ENCODE measurements at places on chromosomes 11 and 22. TPM values are rescaled to one million over a fixed set of nuclear protein-coding genes. Genes with fewer than 3 reads are reported as not detected.

The MS4A6E gene
- total RNA-seq: not detected

The CECR2 gene
- total RNA-seq: 6.6 TPM

The IFITM10 gene
- 1.1 TPM for total RNA-seq

The MMP10 gene
- total RNA-seq: not detected

The ART1 gene
- not detected for total RNA-seq

The RDX gene
- total RNA-seq: 39.2 TPM

The KAT5 gene
- 142 TPM for total RNA-seq

DNA sequence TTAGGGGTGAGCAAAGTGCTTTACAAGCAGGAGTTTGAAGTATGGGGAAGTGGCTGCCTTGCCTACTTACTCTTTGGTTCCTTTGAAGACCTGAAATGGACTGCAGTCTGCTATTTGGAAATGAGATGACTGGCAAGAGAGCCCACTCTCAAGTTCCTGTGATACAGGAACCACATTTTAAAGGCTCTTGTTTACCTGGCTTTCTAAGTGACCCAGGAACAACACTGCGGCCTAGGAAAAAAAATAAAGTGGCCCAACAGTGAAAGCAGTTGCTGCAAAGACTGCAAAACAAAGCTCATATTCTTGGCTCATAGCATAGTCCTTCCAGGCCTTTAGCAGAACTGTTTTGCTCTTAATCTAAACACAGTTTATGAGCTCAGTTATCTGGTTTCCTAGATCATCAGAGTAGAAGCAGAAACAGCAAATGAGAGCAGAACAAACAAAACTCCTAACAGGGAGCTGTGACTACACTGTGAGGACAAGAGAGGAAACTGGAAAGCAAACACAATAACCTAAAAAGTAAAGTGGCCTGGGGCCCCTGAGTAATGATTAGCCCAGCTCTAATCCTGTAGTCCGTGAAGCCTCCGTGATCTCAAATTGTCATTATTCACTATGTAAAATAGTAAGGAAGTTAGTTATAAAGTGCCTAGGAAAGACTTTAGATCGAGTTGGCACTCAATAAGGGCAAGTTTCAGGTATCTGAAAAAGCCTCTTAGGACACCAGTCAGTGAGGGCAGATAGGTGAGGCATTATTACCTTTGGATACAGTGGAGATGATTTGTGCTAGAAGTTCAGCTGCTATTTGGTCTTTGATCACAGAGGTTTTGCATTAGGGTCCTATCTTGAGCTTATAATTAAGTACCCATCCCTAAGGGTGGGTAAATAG is 11.5 kb downstream of the CCDC117 start:
- no peak for DNase-seq

- DNase-seq: no peak
Measured at GRCh38 chr11:113237261-113237660, 77.1 kb upstream of the TTC12 start.

DNA sequence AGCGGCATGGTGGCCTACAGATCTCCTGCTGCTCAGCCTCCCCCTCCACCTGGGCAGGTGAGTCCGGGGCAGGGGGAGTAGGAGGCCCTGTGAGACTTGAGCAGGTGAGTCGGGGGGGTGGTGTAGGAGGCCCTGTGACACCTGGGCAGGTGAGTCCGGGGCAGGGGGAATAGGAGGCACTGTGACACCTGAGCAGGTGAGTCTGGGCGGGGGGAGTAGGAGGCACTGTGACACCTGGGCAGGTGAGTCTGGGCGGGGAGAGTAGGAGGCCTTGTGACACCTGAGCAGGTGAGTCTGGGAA is 299.3 kb downstream of the BRD1 start:
- no peak for DNase-seq

DNA sequence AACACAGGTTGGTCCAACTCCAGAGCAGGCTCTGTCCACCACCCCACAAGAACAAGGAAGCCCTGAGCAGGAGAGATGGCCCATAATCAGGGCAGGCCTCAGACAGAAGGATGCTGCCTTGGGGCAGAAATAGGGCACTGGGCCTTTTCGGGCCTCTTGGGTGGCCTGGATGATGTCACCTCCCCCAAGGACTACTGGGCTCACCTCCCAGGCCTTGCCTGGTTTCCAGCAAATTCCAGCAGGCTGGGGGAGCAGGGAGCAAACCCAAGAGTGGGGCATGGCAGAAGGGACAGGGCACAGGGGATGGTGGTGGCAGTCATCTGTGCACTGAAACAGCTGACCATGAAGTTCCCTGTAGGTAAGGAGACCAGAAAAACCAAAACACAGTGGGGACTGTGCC is 5.3 kb upstream of the NAA40 start:
- DNase-seq: no peak

DNA sequence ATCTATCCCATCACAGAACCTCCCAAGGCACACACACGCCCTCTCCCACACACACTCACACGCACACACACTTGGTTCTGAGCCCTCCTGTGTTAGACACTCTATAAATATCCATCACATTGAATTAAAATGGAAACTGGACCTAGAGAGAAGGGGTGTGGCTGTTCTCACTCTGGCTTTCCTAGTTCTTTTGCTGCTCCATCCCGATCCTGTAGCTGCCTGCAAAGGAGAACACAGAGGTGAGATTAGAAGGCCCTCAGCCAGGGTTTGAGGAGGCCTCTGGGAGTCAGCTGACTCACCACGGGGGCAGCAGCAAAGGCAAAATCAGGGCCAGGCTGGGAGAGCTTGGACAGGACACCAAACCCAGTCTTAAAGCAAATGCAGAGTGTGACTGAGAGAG is 192.3 kb upstream of the CADM1 start:
- no peak for DNase-seq

DNA sequence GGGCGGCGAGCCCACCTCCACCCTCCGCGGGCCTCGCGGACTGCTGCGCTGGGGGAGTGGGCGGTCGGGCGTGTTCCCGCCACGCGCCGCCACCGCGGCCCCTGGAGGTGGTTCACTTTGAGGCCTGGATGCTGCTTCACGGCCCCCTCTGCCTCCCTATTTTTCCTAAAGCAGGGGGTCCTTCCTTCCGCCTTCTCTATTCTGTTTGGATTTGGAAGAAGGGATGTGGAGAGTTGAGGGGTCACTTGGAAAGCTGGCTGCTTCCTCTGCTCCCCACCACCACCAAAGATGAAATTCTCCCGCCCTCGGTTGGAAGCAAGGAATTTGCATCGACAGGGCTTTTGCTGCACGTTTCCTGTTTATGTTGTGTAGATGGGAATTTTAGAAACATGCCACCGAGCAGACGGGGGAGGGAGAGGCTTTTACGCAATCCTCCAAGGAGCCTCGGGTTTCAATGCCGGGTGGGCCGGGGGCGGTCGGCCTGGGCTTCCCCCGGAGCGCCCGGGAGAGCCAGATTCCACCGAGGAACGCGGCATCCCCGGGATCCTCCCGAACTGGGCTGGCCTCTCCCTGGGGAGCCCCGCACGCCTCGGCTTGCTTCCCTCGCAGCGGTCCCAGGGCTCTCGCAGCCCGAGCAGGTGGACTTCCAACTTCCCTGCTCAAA is 403 bp upstream of the SBF2 start:
- no peak for DNase-seq

DNA sequence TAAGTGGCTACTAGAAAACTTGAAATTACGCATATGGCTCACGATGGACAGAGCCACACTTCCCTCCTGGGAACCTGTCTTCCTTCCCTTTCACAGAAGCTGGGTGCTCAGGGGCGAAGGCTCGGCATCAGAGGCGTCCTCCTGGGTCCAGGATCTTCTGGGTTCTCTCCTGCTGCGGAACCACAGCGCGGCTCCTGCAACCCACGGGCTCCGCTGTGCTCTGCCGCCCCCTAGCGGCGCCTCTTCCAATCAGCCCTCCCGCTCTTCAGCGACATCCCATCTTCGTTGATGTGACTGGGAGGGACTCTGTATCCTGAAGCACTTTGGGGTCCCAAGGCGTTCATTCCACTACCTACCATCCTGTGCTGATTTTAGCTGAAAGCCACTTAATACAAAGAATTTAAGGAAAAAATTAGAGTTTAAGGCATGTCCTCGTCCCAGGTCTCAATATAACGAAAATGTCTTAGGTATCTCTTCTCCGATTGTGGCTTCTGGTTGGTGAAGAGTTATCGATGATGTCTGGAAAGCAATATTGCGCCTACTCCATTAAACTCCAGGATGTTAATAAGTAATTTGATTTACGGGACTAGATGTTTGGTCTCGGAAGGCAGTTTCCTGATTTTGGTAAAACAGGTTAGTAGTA is 14.8 kb upstream of the RPS3 start:
- DNase-seq: peak; percentile 86

DNA sequence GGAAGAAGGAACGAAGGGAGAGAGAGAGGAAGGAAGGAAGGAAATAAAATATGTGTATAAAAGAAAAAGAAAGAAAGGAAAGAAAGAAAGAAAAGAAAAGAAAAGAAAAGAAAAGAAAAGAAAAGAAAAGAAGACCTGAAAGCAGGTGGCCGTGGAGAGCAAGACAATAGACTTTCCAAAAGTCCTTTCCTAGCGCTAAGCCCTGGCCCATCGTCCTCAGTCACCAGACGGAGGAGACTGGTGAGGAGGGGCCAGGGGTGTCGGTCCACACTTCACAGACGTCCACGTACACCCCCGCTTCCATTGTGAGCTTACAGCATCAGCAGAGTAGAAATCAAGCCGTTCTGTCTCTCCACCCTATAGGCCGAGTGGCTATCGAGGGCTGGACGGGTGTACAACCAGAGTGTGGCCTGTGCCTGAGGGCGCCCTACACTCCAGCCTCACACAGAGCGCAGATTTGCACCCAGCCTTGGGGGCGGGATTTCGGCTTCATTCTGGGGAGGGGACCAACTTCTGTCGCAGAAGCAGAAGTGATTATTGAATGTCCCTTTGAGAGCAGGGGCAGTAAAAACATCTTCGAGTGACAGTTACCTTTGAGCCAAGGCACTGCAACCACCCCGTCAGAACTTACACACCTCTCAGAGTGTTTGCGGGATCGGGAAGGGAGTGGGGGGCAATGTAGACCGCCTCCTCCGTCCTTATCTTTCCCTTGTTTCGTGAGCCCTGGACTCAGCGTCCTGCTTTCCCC is 2.0 kb upstream of the BSX start:
- DNase-seq: peak; percentile 15

GRCh38 chr11:8354622-8355415 is 91.1 kb upstream of the LMO1 start:
- DNase-seq: peak; percentile 23

DNA sequence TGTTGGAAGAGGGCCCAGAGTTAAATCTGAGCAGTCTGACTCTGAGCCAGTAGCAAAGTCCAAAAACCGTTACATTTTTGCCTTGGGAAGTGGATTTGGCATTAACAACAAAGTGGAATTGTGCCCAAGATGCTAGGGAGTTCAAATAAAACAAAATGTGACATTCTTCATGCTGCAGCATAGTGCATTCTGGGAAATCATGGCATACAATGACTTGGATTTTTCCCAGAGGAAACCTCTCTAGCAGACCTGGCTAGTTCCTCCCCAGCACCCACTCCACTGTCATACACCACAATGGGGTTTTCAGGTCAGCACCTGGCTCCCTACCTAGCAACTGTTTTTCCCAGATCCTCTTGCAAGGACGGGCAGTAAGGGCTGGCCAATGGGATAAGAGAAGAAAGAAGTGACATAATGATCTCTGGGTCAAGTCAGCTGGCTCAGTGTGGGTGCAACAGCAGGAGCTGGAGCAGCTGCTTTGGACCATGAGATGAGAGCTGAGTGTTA is 24.8 kb upstream of the CYB5R3 start:
- DNase-seq: no peak

DNA sequence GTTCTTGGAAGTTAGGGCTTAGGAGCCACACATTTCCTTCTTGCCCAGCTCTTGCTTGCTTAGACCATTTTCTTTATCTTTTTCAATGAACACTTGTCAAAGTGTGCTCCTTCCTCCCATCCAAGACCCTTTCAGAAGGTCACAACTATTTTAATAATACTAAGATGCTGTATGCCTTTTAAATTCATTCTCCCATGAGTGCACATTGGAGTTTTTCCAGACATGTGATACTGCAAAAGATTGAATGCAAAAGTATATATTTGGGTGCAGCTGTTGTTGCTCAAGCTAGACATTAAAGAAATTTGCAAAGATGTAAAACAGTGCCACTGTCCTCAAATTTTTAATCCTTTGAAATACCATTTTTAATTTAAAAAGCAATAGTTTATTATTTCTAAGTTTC is 69.3 kb upstream of the TNRC6B start:
- DNase-seq: no peak

DNA sequence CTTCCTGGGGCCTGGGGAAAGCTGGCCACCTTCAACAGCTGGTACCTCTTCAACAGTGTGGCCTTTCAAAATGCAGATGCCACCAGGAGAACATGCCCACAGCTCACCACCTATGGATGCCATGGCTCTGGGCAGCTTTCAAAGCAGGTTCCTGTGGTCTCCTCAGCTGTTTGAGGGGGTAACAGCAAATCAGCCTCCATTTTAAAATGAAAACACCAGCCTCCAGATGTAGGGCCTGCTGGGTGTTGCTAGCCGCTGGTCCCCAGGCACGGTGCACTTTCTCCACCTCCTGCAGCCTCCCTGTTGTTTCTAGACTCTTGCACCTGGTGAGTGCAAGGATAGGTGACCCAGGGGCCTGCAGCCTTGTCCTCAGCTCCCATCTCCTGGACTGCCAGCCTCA is 10.0 kb downstream of the CDPF1 start:
- DNase-seq: no peak

- DNase-seq: no peak
Measured at GRCh38 chr11:30016588-30017363, at the start of gene KCNA4. Gene KCNA4 (minus strand): TSS chr11:30017030. CDS start chr11:30012678, 4,352 bp downstream.

Data from B cell (primary cell).